NCI-H524 (cell line): ENCODE measurements at places on chromosomes 13 and 19.
A peak's percentile ranks its signal among the peaks of the same experiment; 100 is the strongest.

DNA sequence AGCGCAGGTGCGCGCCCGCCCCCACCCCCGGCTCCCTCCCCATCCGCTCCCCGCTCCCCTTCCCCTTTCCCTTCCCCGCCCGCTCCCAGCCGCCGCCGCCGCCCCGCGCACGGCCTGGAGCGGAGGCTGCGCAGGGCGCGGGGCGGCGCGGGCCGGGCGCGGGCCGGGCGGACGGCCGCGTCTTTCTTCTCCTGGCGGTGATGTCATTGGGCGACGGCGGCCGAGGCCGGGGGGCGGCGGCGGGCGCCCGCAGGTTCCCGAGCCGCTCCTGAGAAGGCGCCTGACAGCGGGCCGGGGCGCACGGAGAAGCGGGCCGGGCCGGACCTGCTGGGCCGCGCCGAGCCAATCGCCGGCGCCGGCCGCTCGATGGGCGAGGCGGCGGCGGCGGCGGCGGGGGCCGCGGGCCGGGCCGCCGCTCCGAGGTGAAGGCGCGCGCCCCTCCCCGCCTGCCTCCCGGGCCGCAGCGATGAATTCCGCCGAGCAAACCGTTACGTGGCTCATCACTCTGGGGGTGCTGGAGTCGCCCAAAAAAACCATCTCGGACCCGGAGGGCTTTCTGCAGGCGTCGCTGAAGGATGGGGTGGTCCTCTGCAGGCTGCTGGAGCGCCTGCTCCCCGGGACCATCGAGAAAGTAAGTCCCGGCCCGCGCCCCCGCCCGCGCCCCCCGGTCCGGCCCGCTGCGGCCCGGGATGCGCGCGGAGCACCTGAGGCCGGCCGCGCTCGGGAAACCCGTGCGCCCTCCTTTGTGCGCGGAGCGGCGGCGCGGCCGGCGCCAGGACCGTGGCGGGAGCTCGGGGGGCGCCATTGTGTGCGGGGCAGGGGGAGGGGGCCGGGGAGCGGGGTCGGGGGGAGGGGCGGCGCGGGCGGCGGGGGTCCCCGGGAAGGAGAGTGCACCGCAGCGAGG is at the start of gene ARHGEF7:
Gene ARHGEF7, plus strand, starts transcription at position 250 of the 904 bp plus-strand sequence. Its CDS starts 217 bp downstream, at position 467.
- no peak for DNase-seq

DNA sequence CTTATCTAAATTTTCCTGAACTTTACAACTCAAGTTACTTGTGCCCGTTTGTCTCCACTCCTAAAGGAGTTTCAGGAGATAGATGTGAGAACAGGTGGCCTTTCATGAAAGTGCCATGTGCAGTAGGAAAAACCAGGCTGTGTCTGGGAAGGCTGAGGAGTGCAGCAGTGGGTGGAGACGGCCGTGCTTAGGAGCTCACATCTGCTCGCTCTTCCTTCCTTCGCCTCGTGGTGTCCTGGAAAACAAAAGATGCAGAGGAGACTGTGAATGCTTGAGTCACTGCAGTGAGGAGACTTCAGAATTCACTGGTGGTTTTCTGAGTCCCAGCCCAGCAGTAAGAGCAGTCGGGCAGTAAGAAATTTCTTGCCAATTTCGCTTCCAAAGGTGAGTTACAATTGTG is 138.4 kb upstream of the RNF113B start:
- peak; percentile 53 for DNase-seq

GRCh38 chr13:113489549-113490495 is 689 bp downstream of the DCUN1D2 start:
- no peak for DNase-seq

DNA sequence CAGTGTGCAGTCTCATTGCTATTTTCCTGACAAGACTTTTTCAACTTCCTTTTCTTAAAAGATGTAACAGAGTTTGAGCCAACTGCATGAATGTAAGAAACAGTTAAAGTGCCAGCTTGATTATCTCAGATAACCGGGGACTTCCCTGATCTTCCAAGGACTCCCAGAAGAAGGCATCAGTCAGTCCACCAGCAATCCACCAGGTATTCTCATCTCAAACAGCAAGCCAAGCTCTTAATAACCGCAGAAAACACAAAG is 350.1 kb downstream of the LIG4 start:
- DNase-seq, result no peak

GRCh38 chr13:29892151-29892550 is 41.7 kb upstream of the UBL3 start:
- DNase-seq, result no peak

GRCh38 chr19:16442386-16443276 is 29.1 kb downstream of the EPS15L1 start:
- DNase-seq, result no peak

- peak; percentile 94 for DNase-seq
Measured at GRCh38 chr19:49580264-49581006, at the start of gene NOSIP. Gene NOSIP (minus strand): TSS chr19:49580556. CDS start chr19:49560691, 19,865 bp downstream.

DNA sequence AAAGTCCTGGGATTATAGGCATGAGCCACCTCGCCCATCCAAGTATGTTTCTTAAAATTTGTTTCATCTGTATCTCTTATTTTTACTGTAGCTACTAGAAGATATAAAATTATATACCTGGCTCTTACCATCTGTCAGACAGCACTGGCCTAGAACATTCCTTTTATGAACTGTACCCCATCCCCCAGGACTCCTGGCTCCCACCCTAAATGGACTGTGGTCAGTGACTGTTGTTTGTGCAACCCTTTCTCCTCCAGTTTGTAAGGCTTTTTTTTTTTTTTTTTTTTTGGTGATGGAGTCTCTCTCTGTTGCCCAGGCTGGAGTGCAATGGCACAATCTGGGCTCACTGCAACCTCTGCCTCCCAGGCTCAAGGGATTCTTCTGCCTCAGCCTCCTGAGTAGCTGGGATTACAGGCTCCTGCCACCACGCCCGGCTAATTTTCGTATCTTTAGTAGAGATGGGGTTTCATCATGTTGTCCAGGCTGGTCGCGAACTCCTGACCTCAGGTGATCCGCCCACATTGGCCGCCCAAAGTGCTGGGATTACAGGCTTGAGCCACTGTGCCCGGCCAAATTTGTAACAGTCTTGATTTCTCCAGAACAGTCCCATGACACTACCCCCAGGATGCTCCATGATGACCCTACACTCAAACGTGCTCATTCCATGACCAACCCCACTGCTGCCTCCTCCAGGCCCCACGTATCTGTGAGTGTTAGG is 2.5 kb downstream of the NDUFA3 start:
- no peak for DNase-seq

DNA sequence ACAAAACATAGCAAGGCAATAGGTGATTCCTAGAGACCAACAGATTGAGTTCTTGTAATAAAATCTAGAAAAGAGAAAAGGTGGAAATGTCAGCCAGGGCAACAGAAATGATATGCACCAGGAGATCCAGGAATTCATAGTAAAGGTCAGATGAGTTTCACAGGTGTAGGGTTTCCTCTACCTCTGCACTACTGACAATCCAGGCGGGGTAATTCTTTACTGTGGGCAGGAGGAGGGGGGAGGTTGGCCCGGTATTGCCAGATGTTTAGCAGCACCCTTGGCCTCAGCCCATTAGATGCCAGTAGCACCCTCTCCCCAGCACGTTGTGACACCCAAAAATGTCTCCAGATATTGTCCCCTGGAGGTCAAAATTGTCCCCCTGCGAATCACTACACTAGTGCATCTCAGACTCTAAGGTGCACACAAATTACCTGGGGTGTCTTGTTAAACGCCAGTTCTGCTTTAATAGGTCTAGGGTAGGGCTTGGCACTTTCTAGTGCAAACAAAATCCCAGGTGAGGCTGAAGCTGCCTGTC is 3.5 kb upstream of the UBAC2 start:
- no peak for DNase-seq
